ENCODE measurements at places on chromosomes 3 and 15.

GRCh38 chr15:96553006-96553405 lies 222.5 kb downstream of the NR2F2 start:
- DNase-seq, result no peak

GRCh38 chr3:21564531-21564930 lies 186.5 kb downstream of the ZNF385D start:
- DNase-seq, result no peak

DNA sequence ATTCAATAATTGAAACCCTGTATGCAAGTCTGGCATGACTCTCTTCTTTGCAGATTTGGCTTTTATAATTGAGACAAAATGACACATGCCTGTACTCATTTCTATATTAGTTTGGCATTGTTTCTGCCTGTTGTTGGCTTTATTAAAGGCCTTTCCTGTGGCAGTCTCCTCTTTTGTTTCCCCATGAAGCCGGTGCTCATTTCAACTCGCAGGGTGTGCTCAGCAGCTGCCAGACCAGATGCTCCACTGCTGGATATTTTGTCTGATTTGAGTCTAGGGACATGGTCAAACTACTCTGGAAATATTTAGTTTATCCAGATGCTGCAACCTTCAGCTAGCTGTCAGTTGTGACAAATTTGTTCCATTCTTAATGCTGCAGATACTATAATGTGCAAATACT lies 445.3 kb downstream of the NAALADL2 start:
- no peak for DNase-seq

GRCh38 chr15:27662892-27663291 lies 436.2 kb downstream of the OCA2 start:
- DNase-seq, result no peak

DNA sequence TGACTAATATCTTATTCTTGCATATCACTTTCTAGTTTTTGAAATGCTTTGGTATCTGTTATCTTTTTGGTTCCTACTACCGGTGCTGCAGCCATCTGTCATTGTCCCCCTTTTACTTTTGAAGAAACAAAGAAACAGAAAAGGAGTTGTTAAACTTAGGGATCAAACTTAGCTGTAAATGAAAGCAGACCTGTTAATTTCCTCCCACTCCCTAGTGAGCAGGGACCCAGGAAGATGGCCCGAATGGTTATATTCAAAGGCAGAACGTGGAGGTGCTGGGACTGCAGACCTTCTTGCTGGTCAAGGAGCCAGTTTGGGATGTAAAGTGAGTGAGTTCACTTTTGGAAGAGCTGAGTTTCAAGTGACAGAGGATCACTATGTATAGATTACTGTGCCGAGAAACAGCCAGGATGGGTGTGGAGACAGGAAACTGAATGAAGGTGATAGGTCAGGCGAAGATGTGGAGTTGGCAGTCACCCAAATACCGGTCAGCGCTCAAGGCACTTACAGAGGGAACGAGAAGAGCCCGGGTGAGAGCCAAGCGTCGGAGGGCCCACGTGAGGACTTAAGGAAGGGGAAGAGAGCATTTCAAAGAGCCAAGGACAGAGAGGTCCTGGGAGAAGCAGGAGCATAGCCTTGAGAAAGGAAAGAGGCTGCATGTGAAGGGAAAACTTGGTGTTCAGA lies 20.1 kb downstream of the KBTBD8 start:
- no peak for DNase-seq

- DNase-seq, result no peak
These were observed 4.4 kb downstream of the ITIH3 start for GRCh38 chr3:52798978-52799476.

DNA sequence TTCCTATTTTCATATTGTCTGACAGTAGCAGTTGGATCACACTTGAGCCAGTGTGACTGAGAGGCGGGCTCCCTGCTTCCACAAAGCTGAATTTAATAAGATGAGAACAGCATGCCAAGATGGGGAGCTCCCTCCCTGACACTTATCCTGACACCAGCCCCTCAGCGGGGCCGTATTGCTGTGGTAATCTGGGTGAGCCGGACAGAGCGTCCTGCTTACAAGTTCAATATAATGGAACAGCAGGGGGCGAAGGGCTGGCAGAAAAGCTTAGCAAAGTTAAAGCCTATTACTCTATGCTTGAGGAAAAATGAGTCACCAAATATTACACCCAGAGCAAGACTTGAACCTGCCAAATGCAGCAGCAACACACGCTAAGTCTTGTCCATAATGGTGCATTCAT lies 163.8 kb upstream of the CMC1 start:
- no peak for DNase-seq

DNA sequence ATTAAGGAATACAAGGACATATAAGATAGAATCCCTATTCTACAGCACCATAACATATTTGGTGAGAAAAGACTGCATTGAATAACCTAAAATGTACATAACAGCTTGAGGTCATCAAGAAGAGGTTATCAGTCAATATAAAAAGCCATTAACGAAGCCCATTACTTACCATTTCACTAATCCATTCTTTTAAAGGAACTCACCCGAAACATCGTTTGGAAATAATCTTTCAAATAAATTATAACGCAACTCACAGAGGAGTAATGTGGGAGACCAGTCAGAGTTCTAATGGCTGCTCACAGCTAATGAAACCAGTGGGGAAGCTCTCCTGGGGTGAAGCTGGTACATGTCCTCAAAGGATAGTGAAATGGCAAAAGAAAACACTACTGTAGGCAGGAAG lies 188.4 kb downstream of the TBC1D5 start:
- no peak for DNase-seq

GRCh38 chr3:107523289-107523538 lies 452 bp downstream of the BBX start:
- DNase-seq, result no peak

DNA sequence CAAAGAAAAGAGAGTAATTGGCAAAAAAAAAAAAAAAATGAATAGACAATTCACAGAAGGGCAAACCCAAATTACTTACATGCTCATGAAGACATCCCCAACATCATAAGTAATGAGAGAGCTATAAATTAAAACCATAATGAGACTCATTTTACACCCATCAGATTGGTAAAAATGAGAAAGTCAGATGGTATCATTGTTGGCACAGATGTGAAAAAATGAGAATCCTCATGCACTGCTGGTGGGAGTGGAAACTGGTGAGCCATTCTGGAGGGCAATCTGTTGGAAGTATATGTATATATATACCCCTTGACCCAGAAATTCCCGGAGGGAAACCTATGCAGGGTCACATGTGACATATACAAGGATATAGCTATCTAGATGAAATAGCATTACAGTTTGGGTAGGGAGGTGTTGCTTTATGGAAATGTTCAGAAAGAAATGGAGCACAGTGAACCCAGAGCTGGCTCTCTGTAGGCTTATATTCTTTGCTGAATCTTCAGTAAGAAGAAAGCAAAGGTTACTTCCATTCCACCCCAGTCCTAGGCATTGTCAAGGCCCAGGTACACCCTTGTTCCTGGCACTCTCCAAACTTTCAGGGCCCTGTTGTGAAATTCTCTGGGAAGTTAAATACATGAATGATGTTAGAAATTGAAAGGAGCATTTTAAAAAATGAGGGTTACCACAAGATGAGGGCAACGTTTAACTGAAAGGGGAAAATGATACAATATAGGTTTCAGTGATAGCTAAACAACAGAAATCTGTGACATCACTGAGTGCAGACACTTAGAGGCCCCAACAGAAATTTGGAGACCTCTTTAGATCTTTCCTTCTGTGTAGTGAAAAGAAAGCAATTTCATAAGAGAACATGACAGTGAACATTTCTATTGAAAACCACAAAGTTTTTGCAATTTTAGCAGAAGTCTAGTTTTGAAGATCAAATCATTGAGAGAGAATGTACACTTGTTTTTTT lies 132.7 kb upstream of the TPRG1 start:
- no peak for DNase-seq

DNA sequence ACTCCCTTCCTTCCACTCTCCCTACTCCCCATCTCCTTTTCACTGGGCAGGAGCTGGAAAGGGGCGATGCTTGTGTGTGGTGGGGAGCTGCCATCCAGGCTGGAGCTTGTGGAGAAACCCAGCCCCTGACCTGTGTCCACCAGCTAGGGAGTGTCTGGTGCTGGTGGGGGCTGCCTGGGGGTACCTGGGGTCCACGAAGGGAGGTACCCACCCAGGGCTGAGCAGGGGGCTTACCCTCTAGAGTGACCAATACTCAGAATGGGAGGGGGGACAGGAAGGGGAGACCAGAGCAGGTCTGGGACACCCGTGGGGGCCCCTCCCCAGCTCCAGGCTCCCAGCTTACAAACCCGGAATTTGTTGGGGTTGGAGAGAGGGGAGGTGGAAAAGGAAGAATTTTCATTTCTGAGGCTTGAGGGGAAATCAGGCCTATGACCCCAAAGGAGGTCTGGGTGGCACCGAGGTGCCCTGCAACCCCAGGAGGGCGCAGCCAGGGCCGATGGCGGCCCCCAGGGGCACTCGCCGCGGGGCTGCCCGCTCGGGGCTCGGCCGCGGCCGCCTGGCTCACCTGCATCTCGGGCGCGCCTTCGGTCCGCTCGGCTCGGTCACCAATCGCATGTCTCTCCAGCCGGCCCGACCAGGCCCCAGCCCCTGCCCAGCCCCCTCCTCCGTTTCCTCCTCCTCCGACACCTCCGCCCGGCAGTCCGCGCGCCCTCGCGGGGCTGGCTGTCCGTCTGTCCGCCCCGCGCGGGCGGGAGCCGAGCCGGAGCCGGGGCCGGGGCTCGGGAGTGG lies 773 bp downstream of the LINGO1 start:
- DNase-seq, result no peak

DNA sequence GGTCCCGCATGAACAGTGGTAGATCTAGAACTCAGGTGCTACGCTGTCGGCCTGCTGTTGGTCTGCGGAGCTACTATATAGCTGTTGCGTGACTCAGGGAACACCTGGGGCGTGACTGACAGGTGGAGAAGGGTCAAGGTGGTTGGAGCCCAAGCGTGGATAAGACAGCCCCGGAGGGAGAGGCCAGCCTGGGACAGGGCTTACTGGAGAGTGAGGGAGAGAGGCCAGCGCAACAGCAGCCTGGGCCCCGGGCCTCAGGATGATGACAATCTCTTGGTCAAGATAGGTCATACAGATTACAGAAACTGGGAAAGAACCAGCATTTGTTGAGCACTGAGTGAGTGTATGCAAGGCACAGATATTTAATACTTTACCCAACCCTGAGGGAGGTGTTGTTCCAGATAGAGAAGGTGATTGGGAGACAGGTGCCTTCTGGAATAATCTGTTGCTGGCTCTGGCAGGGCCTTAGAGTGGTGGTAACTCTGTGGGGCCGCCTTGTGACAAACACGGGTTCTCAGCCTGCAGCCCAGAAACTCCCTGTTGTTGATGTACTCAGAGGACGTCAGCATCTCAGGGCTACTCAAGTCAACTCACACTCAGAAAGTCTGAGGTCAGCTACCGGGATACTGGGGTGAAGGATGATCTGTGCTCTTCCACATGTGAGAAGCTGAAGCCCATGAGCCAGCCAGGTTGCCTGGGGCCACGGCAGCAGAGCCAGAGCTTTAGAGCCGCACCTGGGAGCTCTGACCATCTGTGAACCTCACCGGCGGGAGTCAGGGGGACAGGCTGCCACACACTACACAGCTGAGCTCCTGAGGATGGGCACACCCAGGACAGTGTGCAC lies 265.4 kb upstream of the HES1 start:
- no peak for DNase-seq

- DNase-seq, result no peak
These were observed 21.1 kb downstream of the FGF12 start for GRCh38 chr3:192706272-192706671.

- DNase-seq, result peak; percentile 10
These were observed 12.0 kb downstream of the CSRNP1 start for GRCh38 chr3:39141171-39141995.

GRCh38 chr15:48937886-48938285 lies 25.8 kb downstream of the SHC4 start:
- no peak for DNase-seq

GRCh38 chr3:171825222-171825828 lies 15.0 kb upstream of the PLD1 start:
- no peak for DNase-seq

DNA sequence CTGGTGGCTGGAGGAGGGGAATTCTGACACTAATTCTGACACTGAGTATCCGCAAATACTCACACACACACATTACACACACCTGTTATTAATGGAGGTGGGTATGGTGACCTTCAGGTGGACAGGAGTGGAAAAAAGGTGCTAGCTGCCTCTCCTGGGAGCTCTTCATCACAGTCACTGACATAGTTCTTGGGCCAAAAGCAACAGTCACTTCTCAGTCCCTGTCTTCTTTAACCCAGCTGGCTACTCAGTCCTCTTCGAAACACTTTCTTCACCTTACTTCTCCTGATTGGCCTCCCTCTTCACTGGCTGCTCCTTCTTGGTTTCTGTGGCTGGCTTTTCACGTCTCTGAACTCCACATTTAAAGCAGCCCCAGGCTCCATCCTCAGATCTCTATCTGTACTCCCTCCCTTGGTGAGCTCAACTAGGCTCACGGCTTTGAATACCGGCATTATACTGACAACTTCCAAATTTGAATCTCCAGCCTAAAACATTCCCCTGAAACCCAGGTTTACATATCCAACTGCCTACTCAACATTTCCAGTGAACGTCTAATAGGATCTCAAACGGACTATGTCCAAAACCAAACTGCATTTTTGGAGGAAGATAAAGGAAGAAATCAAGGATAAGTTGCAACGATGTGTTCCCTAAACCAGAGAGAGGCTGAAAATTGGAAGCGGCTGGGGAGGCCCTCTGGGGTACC lies 53.2 kb upstream of the HEG1 start:
- DNase-seq, result no peak

DNA sequence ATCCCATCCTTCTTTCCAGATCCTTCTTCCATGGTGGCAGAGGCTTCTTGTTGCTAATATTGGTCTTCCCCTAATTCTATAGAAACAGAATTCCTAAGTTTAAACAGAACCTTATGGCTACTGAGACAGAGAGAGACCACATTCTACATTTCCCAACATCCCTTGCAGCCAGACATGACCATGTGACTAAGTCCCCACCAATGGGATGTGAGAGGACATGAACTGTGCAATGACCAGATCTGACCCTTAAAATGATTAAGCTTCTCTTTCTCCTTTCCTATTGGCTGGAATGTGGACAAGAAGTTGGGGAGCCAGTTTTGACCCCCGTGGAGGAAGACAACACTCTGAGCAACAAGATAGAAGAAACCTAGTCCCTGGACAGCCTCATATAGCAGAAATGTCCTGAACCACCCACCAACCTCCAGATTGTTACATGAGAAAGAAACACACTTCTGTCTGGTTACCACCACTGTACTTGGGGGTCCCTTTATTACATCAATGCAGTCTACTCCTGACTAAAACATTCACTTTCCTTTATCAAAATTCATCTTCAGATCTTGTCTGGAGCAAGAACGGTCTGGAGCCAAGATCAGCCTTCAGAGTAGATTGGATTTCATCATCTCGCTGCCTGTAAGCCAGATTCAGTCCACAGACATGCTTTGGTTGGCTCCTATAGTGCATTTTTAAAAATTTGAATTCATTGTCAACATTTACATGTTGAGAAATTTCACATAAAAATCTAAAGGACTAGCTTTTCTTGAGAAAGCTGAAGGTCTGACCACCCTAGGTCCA lies 183.9 kb downstream of the SHQ1 start:
- no peak for DNase-seq

GRCh38 chr3:56800130-56800831 lies 1.5 kb downstream of the ARHGEF3 start:
- peak; percentile 69 for DNase-seq

- DNase-seq, result no peak
These were observed 984 bp upstream of the RPP25 start for GRCh38 chr15:74957476-74958035.

- no peak for DNase-seq
These were observed 537.6 kb upstream of the UBE2E2 start for GRCh38 chr3:22665528-22665927.

Data from activated CD4-positive, alpha-beta T cell treated with anti-CD3 and anti-CD28 coated beads, Interleukin-2, amount 50 U/mL, for 1 hour (primary cell).